T follicular helper cell (primary cell): ENCODE measurements at places on chromosomes 1 and 21.

- no peak for DNase-seq
These were observed 1.3 kb downstream of the CRYZ start for GRCh38 chr1:74731399-74732052.

GRCh38 chr1:13828454-13829151 lies 128.6 kb downstream of the PRDM2 start:
- no peak for DNase-seq

GRCh38 chr1:87673309-87673708 lies 344.6 kb downstream of the LMO4 start:
- DNase-seq = no peak

DNA sequence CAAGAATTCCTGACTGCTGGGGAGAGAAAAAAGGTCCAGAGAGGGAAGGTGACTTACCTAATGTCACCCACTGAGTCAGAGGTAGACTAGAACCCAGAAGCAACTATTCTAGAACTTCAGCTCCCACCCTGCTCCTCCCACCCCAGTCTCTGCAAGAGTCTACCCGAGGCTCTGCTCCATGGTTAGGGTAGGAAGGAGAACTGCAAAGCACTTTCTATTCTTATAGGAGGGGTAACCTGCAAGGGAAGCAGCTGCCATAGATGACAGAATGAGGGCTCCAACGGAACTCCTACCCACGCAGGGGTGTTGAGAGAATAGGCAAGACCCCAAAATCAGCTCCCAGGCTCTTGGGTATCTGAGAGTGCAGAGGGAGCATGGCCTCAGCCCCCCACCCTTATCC lies 4.3 kb downstream of the SLC9A1 start:
- DNase-seq = no peak

DNA sequence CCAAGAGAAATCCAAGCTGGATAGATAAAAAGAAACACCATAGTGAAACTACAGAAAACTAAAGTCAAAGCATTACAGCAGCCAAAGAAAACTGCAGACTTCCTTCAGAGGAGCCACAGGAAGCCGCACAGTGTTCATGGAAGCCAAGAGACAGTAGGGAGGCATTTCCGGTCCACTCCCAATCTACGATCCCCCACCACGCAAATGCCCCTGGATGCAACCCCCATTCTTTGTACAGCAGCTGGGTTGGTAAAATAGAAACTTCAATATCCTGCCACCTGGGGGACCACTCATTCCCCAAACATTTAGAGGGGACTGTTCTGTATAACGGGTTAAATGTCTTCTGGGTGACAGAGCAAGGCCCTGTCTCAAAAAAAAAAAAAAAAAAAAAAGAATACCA lies 43.9 kb upstream of the TSPEAR start:
- no peak for DNase-seq

DNA sequence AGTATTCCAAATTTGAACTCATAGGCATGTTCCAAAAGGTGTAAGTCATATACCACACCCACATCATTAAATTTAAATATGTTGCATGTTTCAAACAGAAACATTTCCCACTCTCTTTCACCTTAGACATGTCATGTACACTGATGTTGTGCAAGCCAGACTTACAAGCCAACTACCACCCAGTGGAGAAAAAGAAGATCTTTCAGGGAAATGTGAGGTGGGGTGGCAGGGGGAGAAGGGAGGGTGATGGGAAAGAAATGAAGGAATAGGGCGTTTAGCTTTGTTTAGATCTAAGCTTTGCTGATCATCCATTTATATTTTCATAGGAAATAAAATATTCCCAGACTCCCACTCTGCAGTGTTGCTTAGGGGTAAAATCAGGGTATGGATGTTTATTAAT lies 1.6 kb downstream of the NEGR1 start:
- DNase-seq = no peak

DNA sequence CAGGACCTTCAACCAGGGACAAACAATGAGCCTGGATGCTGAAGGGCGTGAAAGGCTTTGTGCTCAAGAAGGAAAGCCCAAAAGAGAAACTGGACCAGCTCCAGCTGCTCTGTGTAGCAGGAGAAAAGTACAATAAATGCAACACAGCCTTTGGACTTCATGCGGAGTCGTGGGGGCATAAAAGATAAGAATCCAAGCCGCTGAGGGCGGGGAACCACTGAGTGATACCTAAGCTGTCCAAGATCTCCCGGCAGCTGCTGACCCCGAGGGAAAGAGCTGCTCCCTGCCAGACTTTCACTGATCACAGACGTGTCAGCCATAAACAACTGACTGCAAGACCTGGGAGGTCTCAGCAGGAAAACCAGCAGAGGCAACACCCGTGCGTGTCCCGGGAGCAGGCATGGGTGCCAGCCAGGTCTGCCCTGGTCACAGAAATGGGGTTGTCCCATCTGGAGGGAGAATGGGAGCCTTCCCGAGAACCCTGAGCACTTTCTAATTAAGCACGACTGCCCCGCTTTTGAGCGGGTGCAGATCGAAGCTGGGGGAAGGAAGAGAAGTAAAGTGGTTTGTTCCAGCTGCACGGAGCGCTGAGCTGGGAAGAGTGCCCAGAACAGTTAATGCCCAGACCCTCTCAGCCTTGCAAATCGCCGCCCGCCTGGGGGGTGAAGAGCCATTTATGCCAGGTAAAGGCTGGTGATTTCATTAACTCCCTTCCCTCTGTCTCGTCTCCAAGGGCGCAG lies 68.3 kb upstream of the TARDBP start:
- DNase-seq = no peak
